Astrocyte (in vitro differentiated cells and primary cell): ENCODE measurements at places on chromosomes 12 and 14. TPM values are rescaled to one million over a fixed set of nuclear protein-coding genes. Genes with fewer than 3 reads are reported as not detected.
A peak's percentile ranks its signal among the peaks of the same experiment; 100 is the strongest.

GRCh38 chr12:63899396-63899795 is 54.9 kb downstream of the SRGAP1 start:
- no peak for DNase-seq

DNA sequence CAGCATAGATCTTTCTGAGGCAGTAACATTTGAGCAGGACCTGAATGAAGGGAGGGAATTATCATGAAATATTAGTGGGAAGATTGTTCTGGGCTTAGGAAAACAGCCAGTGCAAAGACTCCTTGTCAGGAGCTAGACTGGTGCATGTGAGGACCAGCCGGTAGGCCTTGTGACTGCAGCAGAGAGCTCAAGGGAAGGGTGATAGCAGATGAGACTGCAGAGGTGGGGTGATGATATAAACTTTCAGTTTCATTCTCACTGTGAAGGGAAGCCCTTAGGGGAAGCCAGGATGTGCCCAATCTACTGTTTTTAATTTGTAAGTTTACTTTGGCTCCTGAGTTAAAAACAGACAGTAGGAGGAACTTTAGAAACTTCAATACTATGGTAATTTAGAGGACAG is 12.4 kb downstream of the IL22 start:
- no peak for DNase-seq

- no peak for DNase-seq
Measured at GRCh38 chr12:105832021-105832420, 306.7 kb downstream of the NUAK1 start.

DNA sequence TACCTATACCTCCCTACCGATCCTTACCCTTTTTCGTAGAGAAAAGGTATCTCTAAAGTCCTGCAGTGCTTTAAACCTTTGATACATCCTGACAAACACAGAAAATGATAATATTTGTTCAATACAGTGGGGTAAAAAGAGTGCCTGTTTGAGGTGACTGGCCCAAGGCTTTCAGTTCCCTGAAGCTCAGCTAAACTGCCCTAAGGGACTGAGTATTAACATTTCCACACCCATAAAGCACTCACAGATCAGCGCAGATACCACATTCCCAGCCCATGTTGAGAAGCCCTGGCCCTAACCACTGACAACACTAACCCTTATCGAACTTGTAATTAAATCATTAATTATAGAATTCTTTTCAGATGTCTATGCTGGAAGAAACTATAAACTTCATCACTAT is 108.7 kb downstream of the DIP2B start:
- no peak for DNase-seq

DNA sequence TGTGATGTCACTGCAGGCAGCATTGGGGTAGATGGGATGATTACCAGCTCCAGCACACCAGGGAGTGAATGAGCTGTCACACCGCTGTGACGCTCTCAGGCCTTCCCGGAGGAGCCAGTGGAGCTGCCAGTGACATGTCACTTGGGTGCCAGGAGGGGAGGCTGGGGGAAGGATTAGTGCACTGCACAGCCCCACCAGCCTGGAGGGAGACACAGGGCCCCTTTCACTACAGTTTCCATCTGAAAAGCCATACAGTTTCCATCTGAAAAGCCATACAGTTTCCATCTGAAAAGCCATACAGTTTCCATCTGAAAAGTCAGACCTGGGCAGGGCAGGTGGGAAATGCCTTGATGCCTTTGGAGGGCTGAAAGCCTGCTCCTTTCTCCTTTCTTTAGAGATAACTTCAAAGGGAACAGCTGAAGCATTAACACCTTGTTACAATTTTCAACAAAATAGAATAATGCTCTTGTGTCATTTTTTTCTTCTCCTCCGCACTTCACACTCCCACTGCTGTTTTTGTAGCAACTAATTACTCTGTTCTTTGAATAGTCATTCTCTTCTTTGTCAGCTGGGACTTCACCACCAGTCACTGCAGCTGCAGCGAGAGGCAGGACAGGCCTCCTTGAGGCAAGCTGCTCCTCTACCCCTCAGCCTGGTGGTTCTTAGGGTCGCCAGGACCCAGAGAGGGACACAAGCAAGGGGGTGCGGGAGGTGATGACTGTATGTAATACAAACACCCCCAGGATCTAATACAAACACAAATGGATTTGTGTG is 256.9 kb upstream of the RGS6 start:
- no peak for DNase-seq

- DNase-seq = no peak
Measured at GRCh38 chr12:48750215-48750614, 33.7 kb upstream of the CCNT1 start.

DNA sequence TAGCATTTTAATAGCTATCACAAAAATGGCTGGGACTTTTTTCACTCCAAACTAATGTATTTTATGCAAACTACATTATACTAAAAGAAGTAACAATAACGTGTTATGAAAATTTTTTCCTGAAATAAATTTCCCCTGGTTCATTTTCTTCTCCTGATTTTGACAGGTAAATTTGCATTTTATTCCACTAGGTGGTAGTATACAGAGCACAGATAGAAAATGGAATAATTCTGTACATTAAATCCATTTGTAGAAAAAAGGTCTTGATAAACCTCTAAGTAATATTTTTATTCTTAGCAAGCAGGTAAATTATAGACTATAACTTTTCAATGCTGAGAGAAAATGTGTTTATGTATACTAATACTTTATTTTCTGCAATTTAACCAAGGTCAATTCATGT is 96.5 kb downstream of the BCAT1 start:
- DNase-seq = no peak

DNA sequence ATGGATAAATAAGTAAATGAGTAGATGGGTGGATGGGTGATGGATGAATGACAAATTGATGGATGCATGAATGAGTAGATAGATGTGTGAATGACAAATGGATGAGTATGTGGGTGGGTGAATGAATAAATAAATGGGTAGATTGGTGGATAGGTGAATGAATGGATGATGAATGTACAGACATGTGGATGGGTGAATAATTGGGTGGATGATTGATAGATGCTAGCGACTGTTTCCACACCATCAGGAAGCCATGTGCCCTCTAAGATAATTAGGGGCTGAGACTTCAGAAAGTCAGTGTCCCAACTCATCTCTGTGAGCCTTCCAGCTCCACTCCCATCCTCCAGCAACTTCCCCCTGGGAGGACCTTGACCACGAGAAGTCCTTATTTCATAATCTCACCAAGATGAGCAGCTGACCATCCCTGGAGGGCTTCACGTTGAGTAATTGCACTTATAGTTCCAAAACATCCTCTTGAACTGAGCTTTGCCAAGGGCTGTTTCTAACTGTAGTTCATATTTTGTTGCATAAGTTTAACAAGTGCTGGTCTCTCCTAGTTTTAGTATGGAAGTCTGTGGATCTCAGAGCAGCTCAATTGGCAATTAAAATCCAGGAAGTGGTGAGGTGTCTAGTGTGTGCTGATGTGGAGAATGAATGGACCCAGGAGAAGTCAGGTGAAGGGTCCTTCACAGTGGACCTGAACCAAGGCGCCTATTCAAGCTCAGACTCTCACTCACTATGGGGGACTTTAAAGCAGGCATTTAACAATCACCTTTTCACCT is 295.7 kb downstream of the ADGRD1 start:
- no peak for DNase-seq

- no peak for DNase-seq
Measured at GRCh38 chr12:18939051-18939450, 190.5 kb upstream of the PLEKHA5 start.

- no peak for DNase-seq
Measured at GRCh38 chr12:46579474-46579873, 206.9 kb upstream of the SLC38A2 start.

DNA sequence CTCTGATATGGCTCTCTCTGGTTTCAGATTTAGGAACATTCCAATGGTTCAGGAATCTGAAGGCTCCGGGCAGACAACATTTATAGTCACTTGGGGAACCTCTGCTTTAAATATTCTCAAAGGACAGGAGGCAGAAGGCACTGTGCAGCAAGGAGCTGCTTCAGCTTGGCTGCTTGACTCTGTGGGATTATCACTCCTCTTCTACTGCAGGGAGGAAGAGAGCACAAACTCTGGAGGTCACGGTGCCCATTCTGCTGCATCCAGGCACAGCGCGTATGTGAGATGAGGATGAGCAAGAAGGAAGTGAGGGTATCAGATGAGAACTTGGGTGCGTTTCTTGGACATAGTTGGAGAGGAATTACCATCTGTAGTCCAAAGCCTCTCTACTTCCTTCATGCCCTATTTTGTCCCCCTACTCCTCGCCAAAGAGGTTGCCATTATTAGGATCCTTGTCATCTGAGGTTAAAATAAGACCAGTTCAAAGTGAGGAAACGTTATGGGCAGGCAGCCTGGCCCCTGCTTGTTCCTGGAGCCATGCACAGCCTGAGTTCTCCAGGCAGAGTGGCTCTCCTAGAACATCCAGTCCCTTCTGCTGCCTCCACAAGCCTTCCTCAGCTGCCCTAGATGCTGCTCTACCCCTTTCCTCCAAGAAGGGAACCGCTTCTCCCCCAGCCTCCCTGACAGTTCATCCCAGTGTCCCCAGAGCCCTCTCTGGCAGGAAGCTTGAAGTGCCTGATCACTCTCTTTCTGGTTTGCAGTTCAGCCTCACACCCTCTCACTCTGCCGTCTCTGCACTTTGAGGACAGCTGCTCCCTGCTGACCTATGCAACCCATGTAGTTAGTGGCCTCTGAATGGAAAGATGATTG is 12.5 kb downstream of the FGF6 start:
- DNase-seq = no peak

DNA sequence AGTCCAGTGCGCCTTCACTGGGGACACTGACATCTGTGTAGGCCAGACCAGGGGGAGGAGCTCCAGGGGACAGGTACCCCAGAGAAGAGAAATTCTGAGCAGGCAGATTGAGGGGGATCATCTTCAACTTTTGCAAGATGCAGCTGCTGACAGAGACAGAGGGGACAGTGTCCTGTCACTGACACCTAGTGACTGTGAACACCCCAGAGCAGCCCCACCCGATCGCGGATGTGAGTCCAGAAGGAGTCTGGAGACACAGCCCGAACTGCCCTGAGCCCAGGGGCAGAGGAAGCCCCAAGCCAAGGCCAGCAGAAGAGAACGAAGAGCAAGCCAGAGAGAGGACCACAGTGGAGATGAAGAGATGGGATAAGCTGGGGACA is 21.7 kb upstream of the LRTM2 start:
- DNase-seq = no peak

DNA sequence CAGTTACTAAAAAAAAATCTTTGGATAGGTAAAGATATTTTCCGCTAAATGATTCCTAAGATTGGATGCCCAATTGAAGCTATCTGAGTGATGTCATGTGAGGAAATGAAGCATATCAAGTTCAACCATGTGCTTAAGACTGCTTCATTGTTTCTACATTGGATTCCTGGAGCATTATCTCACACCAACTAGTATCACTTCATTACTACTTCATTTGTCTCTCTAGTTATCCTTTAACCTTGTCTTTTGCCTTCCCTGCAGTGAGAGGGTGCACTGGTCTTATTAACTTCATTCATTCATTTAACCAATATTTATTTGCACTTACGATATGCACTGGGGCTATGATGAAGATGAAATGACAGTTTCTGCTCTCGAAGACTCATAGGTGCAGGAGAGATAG is 198.1 kb downstream of the SLC38A4 start:
- DNase-seq = peak; percentile 12

GRCh38 chr12:100706033-100706432 is 88.5 kb upstream of the ANO4 start:
- peak; percentile 80 for DNase-seq

DNA sequence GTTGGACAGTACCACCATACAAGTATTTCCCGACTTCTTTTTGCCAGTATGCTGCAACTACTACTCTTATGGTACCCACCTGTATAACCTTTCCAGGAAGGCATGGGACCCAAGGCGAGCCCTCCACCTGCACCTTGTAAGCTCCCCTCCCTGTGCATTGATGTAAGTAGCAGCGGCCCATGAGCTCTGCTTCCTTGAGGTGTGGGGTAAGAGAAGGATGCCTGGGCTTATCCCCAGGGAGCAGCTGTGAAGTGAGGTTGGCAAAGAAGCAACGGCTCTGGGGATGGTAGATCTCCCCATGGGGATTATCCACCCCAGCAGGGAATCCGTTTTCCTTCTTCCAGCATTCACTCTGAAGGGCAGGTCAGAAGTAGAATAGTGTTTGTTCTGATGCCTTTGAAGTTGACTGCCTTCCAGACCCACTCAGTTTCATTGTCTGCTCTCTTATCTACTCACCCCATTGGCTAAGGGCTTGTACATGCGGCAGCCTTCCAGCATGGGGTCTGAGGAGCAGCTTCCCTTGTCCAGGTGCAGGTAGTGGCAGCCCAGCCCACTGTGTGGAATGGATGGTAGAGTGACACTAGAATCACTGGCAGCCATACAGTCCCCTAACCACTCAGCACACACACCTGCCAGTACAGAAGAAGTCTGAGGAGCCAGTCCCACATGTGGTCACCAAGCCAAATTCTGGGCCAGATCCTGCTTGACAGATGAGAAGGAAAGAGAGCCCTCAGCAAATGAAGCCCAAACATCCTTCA is 3.4 kb downstream of the CIROP start:
- DNase-seq = no peak

DNA sequence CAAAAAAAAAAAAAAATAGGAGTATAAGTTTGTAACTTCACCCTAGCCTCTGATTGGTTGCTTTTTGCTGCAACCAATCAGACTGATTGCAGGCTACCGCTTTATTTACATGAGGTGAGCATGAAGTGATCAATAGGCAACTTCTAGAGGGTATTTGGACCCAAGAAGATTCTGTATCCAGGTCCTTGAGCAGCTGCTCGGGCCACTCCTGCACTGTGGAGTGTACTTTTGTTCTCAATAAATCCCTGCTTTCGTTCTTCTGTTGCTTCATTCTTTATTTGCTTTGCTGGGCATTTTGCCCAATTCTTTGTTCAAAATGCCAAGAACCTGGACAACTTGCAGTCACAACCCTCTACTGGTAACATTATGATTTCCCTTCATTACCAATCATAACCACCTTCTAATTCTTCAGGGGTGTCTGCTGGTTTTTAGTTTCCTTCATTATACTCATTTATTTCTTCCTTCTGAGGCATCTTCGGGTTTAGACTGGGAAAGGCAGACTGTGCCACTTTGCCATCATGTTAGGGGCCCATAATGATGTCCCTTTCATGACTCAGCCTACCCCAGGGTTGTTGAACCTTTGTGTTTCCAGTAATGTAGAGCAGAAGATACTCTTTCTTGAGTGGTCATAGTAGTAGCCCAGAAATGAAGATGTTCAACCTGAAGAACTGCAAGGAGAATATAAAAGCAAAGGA is 43.4 kb upstream of the LIMA1 start:
- peak; percentile 51 for DNase-seq

PDE3A gene
- 1.1 and 1.7 TPM in 2 replicates for total RNA-seq

ITGB7 gene
- total RNA-seq = 0.79 and 1.3 TPM in 2 replicates

ZC2HC1C gene
- total RNA-seq = 1.4 and 1.7 TPM in 2 replicates

GXYLT1 gene
- total RNA-seq = 21.4 and 23.1 TPM in 2 replicates

SMCO2 gene
- total RNA-seq = 0.32 and 0.46 TPM in 2 replicates

TAS2R19 gene
- total RNA-seq = 2.2 and 3.1 TPM in 2 replicates

KRT74 gene
- total RNA-seq = not detected in 2 replicates
